ENCODE measurements at places on chromosomes 2 and 18. TPM values are rescaled to one million over a fixed set of nuclear protein-coding genes. Genes with fewer than 3 reads are reported as not detected.

GRCh38 chr2:178418426-178418825 is 32.5 kb downstream of the PRKRA start:
- DNase-seq = no peak
- no peak overlapping the region for H3K4me3 ChIP-seq
- H3K4me1 ChIP-seq = peaks cover 4% of the 10 kb centered on the region

Gene NT5C1B
- not detected for total RNA-seq

- no peak for DNase-seq
- H3K4me3 ChIP-seq = no peak overlapping the region
- H3K4me1 ChIP-seq = no peaks in the 10 kb centered on the region
- no peak overlapping the region for H3K27ac ChIP-seq
Measured at GRCh38 chr18:66769375-66769774, 165.5 kb upstream of the CDH19 start.

DNA sequence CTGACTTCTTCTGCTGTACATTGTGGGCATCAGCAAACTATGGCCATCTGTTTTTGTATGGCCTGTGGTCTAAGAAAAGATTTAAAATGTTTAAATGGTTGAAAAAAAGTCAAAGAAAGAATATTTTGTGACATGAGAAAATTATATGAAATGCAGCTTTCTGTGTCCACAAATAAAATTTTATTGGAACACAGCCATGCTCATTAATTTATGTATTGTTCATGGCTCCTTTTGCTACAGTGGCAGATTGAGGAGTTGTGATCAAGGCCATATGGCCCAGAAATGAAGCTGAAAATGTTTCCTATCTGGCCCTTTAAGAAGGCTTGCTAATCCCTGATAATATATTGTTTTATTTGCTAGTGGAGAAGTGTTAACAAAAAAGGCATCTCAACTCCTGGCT is 162.0 kb downstream of the SLC4A3 start:
- no peaks in the 10 kb centered on the region for H3K36me3 ChIP-seq
- no peak overlapping the region for H3K4me3 ChIP-seq
- H3K4me1 ChIP-seq = no peaks in the 10 kb centered on the region
- no peaks in the 10 kb centered on the region for H3K27me3 ChIP-seq
- DNase-seq = no peak
- no peak overlapping the region for H3K27ac ChIP-seq

GRCh38 chr2:8334866-8335325 is 347.0 kb upstream of the ID2 start:
- H3K4me1 ChIP-seq = peaks cover 21% of the 10 kb centered on the region
- no peaks in the 10 kb centered on the region for H3K27me3 ChIP-seq
- DNase-seq = no peak
- no peaks in the 10 kb centered on the region for H3K36me3 ChIP-seq

- no peaks in the 10 kb centered on the region for H3K36me3 ChIP-seq
- H3K4me1 ChIP-seq = no peaks in the 10 kb centered on the region
- no peaks in the 10 kb centered on the region for H3K27me3 ChIP-seq
- no peak overlapping the region for H3K27ac ChIP-seq
- DNase-seq = no peak
- no peak overlapping the region for H3K4me3 ChIP-seq
Measured at GRCh38 chr2:111923276-111923804, 24.9 kb downstream of the MERTK start.

GRCh38 chr2:170814533-170815230 is 2.0 kb upstream of the GAD1 start:
- H3K4me1 ChIP-seq = peaks cover 40% of the 10 kb centered on the region
- DNase-seq = no peak
- no peak overlapping the region for H3K27ac ChIP-seq

GRCh38 chr2:167293172-167293781 is 405.0 kb downstream of the XIRP2 start:
- no peak overlapping the region for H3K27ac ChIP-seq
- peaks cover 10% of the 10 kb centered on the region for H3K27me3 ChIP-seq
- no peaks in the 10 kb centered on the region for H3K36me3 ChIP-seq
- peaks cover 8% of the 10 kb centered on the region for H3K4me1 ChIP-seq
- no peak for DNase-seq
- H3K4me3 ChIP-seq = no peak overlapping the region

DNA sequence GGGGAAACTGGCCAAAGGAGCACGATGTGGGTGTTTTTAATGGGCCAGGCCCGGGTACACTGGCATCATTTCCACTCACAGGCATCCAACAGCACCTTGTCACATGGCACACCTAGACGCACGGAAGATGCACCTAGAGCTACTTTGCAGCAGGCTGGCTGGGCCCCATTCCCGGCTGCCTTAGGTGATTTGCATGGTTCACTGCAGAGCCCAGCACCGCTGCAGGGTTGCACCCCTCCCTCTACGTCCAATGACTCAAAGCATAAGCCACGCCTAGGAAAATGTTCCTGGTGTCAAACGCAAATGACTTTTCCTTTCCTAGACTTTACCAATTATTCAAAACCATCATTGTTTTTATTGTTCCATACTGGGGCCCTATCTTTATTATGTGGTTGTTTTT is 222.9 kb downstream of the EIPR1 start:
- H3K27ac ChIP-seq = no peak overlapping the region
- DNase-seq = no peak
- no peak overlapping the region for H3K4me3 ChIP-seq
- H3K27me3 ChIP-seq = no peaks in the 10 kb centered on the region

- H3K27me3 ChIP-seq = no peaks in the 10 kb centered on the region
- no peaks in the 10 kb centered on the region for H3K4me1 ChIP-seq
- no peak for DNase-seq
- H3K4me3 ChIP-seq = no peak overlapping the region
- H3K27ac ChIP-seq = no peak overlapping the region
Measured at GRCh38 chr18:58979615-58980014, 114.9 kb downstream of the ZNF532 start.

DNA sequence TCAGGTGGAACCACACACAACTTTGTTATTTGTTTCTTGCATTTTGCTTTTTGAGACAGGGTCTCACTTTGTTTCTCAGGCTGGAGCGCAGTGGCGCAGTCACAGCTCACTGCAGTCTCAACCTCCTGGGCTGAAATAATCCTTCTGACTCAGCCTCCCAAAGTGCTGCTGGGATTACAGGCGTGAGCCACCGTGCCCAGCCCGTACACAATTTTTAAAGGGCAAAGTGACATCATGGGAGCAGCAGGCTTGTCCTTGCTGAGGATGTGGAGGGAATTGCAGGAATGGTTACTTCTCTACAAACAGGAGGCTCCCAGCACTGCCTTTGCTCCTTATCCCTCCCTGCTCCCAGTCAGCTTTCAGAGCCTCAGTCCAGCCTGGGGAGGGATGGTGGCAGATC is 355.9 kb upstream of the KLHL29 start:
- H3K27ac ChIP-seq = no peak overlapping the region
- no peak for DNase-seq
- H3K27me3 ChIP-seq = no peaks in the 10 kb centered on the region
- H3K4me1 ChIP-seq = no peaks in the 10 kb centered on the region

GRCh38 chr18:49619801-49620200 is 57.9 kb downstream of the LIPG start:
- no peak for DNase-seq
- no peaks in the 10 kb centered on the region for H3K36me3 ChIP-seq
- H3K4me1 ChIP-seq = no peaks in the 10 kb centered on the region
- H3K27ac ChIP-seq = no peak overlapping the region

DNA sequence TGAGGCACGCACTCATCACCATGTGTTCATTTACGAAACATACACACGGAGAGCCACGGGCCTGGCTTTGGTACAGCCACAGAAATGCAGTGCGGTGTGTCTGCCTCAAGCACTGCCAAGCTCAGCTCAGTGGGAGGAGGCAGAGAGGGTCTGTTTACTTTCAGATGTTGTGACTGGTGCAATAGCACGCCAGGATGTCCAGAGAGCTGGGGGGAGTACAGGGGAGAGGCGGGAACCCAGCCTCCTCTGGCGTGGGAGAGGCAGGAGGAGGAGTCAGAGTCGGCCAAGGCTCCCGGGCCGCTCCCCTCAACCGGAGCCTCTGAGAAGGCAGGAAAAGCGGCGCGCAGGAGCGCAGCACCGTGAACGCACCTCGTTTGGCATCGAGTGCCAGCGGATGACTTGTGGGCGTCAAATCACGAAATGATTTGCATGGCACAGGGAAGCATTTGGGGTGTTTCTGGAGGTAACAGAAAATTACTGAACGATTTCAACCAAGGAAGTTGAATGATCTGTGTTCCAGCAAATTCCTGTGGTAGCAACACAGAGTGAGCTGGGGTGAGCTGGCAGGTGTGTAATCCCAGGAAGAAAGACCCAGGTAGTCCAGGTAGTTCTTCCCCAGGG is 143.0 kb downstream of the ZNF516 start:
- DNase-seq = no peak
- no peak overlapping the region for H3K4me3 ChIP-seq
- no peaks in the 10 kb centered on the region for H3K27me3 ChIP-seq
- H3K36me3 ChIP-seq = no peaks in the 10 kb centered on the region
- H3K4me1 ChIP-seq = peaks cover 7% of the 10 kb centered on the region

Gene CBLN2
- not detected for total RNA-seq

Gene KCNG2
- not detected for total RNA-seq

GRCh38 chr2:120818441-120818920 is 82.8 kb downstream of the GLI2 start:
- H3K4me3 ChIP-seq = no peak overlapping the region
- H3K27ac ChIP-seq = no peak overlapping the region
- H3K36me3 ChIP-seq = no peaks in the 10 kb centered on the region
- H3K27me3 ChIP-seq = no peaks in the 10 kb centered on the region
- no peak for DNase-seq
- no peaks in the 10 kb centered on the region for H3K4me1 ChIP-seq

GRCh38 chr18:67094123-67094522 is 422.4 kb downstream of the DSEL start:
- H3K4me1 ChIP-seq = no peaks in the 10 kb centered on the region
- no peak overlapping the region for H3K4me3 ChIP-seq
- no peaks in the 10 kb centered on the region for H3K27me3 ChIP-seq
- H3K27ac ChIP-seq = no peak overlapping the region
- H3K36me3 ChIP-seq = no peaks in the 10 kb centered on the region

DNA sequence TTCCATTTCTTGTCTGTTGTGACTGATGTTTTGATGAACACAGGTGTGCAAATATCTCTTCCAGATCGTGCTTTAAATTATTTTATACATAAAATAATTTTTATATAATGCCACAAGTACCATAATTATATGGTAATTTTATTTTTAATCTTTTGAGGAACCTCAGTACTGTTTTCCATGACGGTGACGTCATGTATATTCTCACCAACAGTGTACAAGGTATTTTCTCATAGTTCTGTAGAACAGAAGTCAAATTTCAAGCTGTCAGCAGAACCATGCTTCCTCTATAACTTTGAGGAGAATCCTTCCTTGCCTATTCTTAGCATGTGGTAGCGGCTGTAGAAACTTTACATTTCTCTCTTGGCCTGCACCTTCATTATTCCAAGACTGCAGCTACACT is 349.4 kb upstream of the GYPC start:
- H3K36me3 ChIP-seq = no peaks in the 10 kb centered on the region
- H3K27ac ChIP-seq = no peak overlapping the region
- no peaks in the 10 kb centered on the region for H3K4me1 ChIP-seq
- no peak overlapping the region for H3K4me3 ChIP-seq
- H3K27me3 ChIP-seq = no peaks in the 10 kb centered on the region

Gene NOTO
- not detected for total RNA-seq

DNA sequence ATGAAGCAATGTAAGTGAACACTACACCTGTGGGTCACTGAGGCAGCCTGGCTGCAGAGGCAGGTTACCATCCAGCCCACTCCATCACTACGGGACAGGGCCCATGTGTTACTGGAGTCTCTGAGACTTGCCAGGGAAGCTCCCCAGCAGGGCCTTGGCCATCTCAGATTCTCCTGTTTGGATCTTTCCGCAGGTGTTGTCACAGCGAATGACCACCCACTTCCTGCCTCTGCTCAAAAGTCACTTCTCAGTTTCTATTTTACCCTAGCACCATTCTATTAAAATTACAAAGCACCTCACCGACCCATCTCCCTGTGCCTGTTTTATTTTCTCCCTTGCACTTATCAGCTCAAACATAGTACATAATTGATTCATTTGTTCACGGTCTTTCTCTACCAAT is 34.5 kb upstream of the L3MBTL4 start:
- no peaks in the 10 kb centered on the region for H3K4me1 ChIP-seq
- H3K27ac ChIP-seq = no peak overlapping the region
- H3K27me3 ChIP-seq = no peaks in the 10 kb centered on the region
- H3K36me3 ChIP-seq = no peaks in the 10 kb centered on the region

DNA sequence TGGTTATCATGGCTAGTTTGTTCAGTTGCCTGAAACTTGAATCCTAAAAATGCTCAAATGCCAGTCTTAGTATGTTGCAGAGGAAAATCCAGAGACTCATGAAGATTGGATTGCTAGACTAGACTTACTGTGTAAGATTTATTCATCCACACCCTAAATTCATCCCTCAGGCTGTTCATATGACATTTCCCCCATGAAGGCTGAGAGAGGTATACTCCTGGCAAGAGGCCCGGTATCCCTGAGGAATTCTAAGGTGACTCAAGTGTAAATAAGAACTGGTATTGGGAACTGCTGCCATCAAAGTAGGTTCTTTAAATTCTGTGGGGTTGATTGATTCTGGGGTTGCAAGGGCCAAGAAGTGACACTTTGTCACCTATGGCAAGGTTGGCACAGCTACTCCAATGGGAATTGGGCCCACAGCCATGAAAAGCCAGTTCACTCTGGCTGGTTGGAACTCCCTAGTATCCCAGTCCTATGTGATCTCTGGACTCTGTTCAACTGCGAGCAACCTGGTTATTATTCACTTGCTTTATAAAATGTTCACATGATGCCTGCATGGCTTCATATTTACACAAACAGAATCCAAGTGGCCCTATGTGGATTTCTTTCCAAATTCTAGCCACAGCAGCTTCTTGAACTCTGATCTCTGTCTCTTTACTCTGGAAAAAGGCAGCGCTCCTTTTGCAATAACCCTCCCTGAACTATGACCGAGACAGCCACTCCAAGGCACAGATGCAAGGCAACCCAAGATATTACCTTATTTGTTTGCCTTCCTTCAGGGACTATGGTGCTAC is 429.1 kb downstream of the CBLN2 start:
- H3K4me3 ChIP-seq = no peak overlapping the region
- H3K27me3 ChIP-seq = no peaks in the 10 kb centered on the region
- DNase-seq = no peak
- no peaks in the 10 kb centered on the region for H3K4me1 ChIP-seq
- H3K36me3 ChIP-seq = no peaks in the 10 kb centered on the region

DNA sequence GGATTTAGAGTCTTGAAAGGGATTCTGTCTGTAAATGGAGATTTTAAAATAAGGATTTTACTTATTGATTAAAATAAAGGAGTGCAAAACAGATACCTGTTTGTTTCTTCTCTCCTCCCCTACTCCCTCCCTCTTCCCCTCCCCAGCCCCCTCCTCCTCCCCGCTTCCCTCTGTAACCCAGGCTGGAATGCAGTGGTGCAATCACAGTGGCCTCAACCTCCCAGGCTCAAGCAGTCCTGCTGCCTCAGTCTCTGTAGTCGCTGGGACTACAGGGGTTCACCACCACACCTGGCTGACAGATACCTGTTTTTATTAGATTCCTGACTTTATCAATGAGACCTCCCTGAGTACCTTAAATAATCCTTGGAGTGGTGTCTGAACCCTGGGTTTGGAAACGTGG is 57.1 kb downstream of the OXER1 start:
- H3K27me3 ChIP-seq = no peaks in the 10 kb centered on the region
- no peaks in the 10 kb centered on the region for H3K36me3 ChIP-seq
- no peak overlapping the region for H3K27ac ChIP-seq
- no peak for DNase-seq
- H3K4me1 ChIP-seq = no peaks in the 10 kb centered on the region

- no peak for DNase-seq
- no peaks in the 10 kb centered on the region for H3K27me3 ChIP-seq
- H3K4me1 ChIP-seq = no peaks in the 10 kb centered on the region
- H3K27ac ChIP-seq = no peak overlapping the region
Measured at GRCh38 chr2:239729151-239729550, 296.0 kb downstream of the NDUFA10 start.

Data from CD8-positive, alpha-beta memory T cell (primary cell).